Posterior vena cava (tissue), 2 donors: ENCODE measurements at places on chromosomes 1 and 21. TPM values are rescaled to one million over a fixed set of nuclear protein-coding genes. Genes with fewer than 3 reads are reported as not detected.

Gene TOMM40L
- total RNA-seq = 15.0 TPM

Gene TNFSF4
- 1.2 TPM for total RNA-seq

Gene MRPL39
- 23.7 TPM for total RNA-seq

Gene SPRR2F
- not detected for total RNA-seq

Gene SYNJ1
- total RNA-seq = 18.9 TPM

DNA sequence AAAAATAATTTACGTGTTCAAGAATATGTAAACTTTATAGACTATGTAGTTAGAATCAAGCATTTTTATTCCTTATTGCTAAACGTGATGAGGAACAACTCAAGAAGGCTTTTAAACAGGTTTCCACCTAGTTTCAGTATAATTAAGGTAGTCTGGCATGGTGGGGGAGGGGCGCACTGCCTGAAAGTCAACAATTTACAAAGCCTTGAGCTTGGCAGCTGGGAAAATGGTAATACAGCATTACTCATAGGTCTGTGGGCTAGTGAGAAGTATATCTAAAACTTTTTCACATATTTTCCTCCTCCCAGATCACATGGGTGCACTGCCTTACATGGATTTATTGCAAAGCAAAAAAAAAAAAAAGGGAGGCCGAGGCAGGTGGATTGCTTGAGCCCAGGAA, 75.2 kb downstream of the EVI5 start:
- no peak for DNase-seq

DNA sequence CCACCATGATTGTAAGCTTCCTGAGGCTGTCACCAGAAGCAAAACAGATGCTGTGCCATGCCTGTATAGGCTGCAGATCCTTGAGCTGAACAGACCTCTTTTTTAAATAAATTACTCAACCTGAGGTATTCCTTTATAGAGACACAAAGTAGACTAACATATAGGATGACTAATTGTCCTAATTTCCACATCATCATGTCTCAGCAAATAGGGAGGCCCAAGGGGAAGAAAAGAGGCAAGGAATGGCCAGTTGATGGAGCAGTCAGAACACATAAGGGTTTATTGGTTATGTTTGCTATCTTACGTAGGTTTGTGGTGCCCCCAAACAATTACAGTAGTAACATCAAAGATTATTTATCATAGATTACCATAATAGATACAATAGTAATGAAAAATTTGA, 126.2 kb downstream of the RASAL2 start:
- no peak for DNase-seq

- DNase-seq = no peak
Measured at GRCh38 chr1:57357462-57357861, 66.4 kb downstream of the DAB1 start.

DNA sequence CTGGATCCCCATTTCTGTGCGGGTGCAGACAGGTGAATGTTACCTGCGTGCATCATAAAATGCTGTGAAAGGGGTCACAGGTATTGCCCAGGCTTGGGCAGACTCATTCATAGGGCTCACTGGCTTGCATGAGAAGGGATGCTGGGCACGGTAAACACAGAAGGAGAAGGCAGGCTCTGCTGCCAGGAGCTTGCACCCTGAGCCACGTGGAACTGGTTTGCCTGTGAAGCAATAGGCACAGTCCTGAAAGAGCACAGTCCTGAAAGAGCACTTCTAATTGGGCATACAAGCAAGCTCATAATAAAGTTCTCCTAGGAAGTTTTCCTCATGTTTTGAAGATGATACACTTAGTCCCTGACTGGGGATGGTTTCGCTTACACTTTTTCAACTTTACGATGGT, 40.9 kb downstream of the GALNT2 start:
- no peak for DNase-seq

DNA sequence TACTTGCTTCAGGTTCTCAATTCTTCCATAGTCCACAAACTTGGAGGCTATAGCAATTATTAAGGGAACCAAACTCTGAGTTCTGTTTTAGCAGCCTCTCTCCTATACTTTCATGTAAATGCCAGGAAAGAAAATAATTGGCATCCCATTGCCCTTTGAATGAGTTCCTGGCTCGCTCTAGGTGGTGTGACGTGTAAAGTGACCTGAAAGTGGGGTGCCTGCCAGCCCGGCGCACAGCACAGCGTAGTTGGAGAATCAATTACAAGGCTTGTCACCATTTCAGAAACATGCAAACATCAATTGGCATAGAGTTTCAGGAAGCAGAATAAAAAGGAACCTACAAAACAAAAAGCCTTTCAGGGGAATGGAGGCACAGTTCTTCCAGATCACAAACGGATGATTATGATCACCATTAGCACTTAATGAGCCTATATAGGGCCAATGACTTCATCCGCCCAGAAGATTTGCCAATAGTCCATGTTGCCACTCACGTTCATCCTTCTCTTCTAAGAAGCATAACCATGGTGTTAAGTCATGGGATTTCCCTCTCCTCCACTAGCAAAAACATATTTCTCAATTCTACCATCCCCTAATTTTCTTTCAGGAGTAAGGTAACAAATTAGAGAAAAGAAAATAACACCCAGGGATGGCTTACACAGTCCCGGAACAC, 354.6 kb upstream of the ADGRL2 start:
- no peak for DNase-seq

DNA sequence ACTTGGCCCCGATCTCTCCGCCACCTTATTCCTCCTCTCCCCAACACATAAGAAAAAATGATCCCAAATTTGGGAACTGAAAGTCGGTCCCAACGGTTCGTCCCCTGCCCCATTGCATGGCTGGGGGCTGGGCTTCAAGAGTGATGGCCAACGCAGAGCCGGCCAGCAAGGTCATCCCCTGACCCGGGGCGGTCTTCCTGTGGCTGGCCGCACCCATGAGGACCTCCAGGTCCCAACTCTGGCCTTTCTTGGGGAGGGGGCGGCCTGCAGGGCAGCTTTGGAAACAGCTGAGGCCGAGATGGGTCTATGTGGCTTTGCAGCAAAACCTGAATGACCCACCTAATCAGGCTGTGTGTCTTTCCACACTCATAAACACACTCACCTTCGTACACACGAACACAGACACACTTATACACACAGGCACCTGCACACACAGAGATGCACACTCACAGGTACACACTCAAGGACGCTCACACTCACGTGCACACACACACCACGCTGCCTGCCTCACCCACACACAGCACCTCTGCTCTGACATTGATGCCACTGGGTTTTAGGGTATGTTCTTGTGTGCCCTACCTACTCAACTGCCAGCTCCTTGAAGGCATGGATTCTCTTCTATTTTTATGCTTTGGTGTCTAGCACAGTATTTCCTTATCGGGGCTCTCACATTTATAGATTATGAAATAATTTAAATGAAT, 562 bp downstream of the DYNLT5 start:
- DNase-seq = peak; percentile 75
